ENCODE measurements at places on chromosomes 7 and 10.
A peak's percentile ranks its signal among the peaks of the same experiment; 100 is the strongest.

- no peak for DNase-seq
These were observed 39.2 kb upstream of the CTTNBP2 start for GRCh38 chr7:117912421-117912820.

GRCh38 chr7:70016044-70016770 is 417.9 kb downstream of the AUTS2 start:
- no peak for DNase-seq

DNA sequence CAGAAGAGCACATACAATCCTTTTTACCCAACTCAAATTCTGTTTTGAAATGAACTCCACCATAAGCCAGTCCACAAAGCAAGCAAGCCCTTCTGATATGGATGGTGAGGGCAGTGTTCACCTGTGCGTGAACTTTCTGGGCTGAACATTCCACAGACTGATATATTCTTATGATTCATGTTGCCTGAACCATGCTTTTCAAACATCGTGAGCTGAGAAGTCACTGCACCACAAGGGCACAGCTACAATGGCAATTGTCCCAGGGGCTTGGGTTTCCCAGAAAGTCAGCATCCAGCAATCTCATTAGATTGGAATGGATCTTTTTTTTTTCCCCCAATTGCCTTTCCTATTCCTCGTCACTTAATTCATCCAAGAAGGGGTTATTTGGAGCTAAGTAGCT is 86.9 kb upstream of the ZNF438 start:
- DNase-seq: no peak

- DNase-seq: no peak
These were observed 718 bp downstream of the DYNC2I1 start for GRCh38 chr7:158856883-158857668.

- DNase-seq: no peak
These were observed 91.4 kb downstream of the CARD11 start for GRCh38 chr7:2952316-2952715.

GRCh38 chr7:42952328-42952727 is 20.2 kb downstream of the MRPL32 start:
- no peak for DNase-seq

DNA sequence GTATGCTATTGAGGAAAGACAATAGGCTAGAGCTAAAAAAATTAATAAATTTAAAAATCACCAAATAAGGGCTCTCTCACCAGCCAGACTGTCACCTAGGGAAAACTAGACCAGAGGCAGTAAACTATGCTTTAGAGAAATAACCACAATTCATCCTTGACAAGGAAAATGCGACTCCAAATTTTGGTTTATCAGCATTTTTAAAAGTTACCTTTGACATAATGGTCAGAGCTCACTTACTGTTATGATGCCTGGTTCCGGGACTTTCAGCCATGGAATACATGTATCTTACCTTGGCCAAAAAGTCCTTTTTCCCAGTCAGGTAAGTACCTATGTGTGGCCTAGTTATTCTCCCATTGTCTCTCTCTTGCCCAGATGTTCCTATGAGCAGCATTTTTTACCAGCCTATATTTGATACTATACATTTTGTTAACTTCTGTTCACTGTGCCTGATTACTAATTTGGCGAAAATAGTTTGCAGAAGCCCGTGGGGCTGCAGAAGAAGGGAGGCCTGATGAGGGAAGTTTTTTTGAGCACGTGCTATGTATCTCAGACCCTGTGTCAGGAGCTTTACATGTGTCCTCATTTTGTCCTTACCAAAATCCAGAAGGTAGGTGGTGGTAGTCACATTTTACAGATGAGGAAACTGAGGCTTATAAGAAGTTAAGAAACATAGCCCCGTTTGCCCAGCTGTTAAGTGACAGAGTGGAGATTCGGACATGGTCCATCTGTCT is 149.7 kb downstream of the CELF2 start:
- DNase-seq: no peak

DNA sequence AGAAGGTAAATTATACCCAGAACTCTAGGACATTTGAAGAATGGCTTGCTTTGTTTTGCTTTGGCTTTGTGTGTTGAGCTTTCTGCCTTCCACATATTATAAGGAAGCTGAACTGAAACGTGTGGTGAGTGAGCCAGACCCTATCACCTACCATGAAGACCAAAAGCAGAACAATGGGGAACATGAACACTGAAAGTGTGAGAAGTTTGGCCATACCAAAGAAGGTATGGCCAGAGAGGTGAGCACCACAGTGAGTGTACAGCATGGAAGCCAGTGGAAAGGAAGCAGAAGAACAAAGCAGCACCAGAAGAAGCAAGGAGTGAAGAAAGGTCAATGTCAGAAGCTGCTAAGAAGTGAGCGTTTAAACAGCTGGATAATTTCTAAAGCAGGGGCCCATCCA is 59.7 kb upstream of the CCDC71L start:
- no peak for DNase-seq

DNA sequence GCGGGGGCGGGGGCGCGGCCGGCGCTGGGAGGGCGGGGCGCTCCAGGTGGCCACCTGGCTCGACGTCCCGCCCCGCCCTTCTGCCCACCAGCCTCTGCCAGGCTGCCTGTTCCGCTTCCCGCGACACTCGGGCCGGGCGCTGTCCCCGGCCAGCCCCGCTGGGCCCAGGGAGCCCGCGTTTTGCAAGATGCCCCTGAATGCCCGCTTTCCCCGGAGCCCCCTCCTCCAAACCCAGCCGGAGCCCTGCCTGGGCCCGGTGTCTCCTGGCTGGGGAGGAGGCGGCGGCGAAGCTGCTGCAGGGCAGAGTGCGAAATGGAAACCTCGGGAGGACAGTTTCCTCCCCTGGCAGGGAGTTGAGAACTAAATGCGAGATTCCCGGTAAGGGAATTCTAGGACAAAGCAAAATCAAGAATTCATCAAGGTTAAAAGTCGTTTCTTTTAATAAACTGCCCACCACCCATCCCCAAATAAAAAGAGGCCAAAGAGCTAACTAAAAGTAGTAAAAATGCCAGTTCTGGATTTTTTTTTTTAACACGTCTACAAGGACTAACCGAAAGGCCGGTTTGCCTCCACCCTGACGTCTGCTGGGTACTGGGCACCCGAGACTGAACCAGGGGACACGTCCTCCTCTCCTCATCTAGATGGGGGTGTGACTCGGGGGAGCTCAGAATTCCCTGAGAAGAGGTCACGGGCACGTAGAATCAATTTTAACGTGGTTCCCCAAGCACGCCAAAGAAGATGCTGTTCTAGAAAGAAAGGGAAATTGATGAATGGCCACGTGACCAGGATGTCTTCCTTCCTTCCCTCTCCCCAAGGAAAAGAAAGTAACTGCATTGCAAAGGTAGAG is 200.4 kb upstream of the NFE2L3 start:
- no peak for DNase-seq

- no peak for DNase-seq
These were observed 235.5 kb downstream of the ZEB1 start for GRCh38 chr10:31554556-31554955.

DNA sequence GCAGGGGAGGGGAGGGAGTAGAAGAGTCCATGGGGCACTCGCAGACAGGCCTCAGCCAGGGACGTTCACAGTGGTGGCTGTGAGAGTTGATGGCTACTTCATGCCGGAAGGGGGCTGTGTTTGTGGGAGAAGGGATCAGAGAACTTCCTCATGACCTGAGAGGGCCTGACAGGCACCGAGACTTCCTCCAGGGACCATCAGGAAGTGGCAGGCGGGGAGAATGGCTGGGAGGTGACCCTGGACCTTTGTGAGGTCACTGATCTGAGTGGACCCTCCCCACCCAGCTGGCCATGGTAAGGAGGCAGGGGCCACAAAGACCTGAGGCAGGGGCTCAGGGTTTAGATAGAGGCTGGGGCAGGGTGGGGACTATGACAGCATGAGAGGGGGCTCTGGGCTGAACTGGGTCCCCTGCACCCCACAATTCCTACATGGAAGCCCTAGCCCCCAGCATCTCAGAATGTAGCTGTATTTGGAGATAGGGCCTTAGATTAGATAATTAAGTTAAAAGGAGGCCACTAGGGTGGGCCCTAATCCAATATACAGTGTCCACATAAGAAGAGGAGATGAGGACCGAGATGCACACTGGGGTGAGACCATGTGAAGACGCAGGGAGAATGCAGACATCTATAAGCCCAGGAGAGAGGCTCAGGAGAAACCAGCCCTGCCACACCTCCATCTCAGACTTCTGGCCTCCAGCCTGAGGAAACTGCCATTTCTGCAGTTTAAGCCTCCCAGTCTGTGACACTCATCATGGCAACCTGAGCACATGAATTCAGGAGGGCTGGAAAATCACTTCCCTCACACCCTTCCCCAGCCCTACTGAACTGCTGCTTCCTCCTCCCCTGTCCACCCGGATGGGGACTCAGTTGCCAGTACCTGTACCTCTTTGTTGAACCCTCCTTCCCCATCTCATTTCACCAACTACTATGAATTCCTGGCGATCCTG is 273.9 kb upstream of the ZNF32 start:
- DNase-seq: no peak

GRCh38 chr7:17774716-17775288 is 165.5 kb downstream of the SNX13 start:
- DNase-seq: no peak

DNA sequence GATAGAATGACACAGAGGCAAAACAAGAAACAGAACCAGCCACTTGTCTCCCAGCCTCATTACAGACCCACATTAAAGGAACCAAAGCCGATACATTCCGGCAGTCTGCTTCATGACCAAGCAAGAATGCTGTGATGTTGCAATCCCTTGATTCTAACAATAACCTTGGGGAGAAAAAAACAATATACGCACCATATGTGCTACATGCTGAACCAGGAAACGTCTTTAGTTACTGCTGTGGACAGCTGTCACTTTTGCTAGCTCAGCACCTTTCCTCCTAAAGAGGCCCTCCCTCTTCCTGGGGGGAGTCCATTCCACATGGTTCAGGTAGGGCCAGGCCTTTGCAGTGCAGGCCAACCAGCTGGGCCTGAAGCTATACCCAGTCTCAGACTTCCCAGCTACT is 79.1 kb downstream of the PRTFDC1 start:
- peak; percentile 12 for DNase-seq

GRCh38 chr10:98460837-98461499 is 14.2 kb upstream of the HPS1 start:
- DNase-seq: no peak

GRCh38 chr10:121696854-121697253 is 98.6 kb upstream of the FGFR2 start:
- DNase-seq: no peak

DNA sequence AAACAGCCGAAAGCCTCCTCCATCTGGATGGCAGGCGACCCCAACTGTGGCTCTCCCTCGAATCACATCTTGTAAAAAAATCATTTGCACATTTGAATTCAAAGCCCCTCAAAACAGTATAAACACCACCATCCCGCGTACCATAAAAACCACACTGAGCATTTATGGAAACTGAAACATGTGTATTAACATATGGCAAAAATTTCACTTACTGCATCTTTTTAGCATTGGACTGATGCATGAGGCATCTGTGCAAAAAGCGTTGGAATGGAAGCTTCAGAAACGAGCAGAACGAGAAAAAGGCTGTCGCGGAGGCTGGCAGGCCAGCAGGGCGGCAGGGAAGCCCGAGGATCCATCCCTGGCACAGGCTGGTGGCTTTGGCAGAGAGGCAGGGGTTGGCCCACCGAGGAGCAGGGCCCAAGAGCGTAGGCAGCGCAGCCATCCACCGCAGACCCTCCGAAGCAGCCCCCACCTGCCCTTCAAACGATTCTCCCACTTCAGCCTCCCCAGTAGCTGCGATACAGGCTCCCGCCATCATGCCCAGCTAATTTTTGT is 39.3 kb upstream of the CUX1 start:
- no peak for DNase-seq

DNA sequence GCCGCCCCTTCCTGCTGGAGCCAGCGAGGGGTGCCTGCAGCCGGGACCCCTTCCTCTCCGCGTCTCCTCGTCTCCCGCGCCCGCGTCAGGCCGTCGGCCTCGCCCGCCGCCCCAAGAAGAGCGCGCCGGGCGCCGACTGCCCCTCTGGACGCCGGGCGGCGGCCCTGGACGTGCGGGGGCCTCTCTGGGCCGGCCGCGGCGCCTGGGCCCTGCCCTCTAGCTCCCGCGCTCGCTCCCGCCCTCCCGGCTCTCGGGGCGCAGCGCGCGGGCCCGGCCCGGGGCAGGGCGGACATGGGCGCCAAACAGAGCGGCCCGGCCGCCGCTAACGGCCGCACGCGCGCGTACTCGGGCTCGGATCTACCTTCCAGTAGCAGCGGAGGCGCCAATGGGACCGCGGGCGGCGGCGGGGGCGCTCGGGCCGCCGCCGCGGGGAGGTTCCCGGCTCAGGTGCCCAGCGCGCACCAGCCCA is 704 bp downstream of the ZNRF2 start:
- DNase-seq: peak; percentile 43

GRCh38 chr10:77381750-77382149 is 255.9 kb downstream of the KCNMA1 start:
- no peak for DNase-seq

DNA sequence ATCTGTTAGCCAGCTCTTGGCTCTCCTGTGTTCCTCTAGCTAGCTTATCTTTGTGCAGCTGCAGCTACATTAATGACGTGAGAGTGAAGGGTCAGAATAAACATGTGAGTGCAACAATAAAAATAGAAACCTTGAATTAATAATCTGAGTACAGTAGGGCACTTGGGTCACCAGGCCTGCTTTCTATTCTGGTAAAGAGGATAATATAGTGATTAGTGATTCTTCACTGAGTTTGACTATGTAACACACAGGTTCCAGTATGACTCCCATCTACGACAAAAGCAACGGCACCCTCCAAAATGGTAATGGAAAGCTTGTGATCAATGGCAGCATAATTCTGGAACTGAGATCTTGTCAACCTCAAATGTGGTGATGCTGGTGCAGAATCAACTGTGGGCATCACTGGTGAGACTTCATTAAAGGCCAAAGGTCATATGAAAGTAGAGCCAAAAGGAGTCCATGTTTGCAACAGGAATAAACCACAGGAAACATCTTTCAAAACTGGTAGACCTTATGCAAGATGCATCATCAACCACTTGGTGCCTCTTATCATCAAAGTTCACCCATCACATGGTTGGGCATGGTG is 77.6 kb downstream of the NRBF2 start:
- DNase-seq: no peak

DNA sequence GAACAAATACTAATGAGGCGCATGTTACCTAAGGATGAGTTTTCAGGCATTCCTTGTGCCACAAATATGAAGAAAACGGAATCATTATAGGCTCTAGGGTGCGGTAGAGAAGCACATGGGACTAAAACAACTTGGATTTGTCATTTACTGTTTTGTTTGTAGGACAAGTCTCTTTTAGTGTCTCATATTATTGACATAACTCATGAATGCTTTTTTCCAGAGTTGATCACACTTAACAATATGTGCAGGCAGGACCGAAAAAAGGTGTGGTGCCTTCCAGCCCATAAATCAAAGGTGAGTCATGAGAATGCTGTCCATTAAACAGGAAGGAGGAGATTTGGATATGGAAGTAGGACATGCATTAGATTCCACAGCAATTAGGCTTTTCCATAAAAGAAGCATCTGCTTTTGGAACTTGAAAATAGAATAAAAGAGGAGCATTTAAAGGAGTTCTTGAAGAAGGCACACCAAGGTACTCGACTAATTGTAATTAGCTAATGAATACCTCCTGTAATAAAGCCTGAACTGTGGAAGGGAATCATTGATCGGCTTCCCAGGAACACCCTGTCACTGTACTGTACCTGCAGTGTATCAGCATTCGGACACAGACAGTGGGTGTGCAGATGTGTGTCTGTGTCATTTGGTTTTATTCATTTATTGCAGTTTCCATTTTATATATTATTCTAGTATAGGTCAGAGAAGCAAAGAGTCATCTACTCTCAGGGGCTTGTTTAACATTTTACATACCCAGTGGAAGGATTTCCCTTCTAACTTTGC is 119.7 kb upstream of the KLF14 start:
- no peak for DNase-seq

Measured in CD4-positive, alpha-beta T cell treated with Interleukin-17A for 1 hour (primary cell).